Chondrocyte (in vitro differentiated cells): ENCODE measurements at places on chromosomes 4 and X. TPM values are rescaled to one million over a fixed set of nuclear protein-coding genes. Genes with fewer than 3 reads are reported as not detected.

Gene VCX
- total RNA-seq, result 0.53 TPM in 1 of 3 replicates, not detected in the others

Gene PFKFB1
- total RNA-seq, result 0.25 to 0.31 TPM in 2 of 3 replicates, not detected in the other

GRCh38 chr4:73438048-73438447 is 2.0 kb downstream of the AFP start:
- peaks cover 47% of the 10 kb centered on the region for H3K27me3 ChIP-seq
- H3K4me1 ChIP-seq, result no peaks in the 10 kb centered on the region
- no peak overlapping the region for H3K27ac ChIP-seq

DNA sequence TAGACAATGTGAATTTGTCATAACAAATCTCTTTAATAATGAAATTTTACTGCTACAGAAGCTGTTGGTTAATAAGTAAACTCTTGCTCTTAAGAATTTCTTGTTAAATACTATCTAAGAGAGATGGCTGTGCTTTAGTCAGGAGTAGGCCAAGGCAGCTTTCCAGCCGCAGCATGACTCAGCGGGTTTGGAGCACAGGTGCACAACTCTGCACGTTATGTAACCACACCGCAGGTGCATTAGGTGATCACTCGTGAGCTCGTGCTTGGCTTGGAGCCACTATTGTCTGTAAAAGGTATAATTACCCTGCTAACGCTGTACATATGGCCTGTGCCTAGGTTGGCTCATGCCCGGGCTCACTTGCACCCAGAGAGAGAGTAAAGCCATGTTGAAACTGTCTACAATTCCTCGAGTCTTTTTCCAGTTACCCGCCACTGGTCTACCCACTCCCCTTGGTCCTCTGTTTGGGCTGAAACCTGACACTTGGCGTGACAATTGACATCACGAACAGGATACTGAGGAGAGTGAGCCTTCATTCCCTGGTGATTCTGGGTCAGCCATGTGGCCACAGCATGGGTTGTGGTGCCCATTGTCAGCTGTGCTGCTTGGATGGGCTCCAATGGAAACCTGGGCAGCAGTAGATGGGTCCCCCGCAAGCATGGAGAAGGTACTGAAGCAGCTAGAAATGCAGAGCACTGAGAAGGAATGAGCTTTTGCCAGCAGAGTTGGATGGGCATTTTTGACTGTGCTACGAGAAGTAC is 18.4 kb upstream of the ANAPC4 start:
- H3K36me3 ChIP-seq, result peaks cover 3% of the 10 kb centered on the region
- no peak for DNase-seq
- no peaks in the 10 kb centered on the region for H3K27me3 ChIP-seq
- peaks cover 5% of the 10 kb centered on the region for H3K4me1 ChIP-seq
